ENCODE measurements at places on chromosomes 3 and 15.
A peak's percentile ranks its signal among the peaks of the same experiment; 100 is the strongest.

- DNase-seq = no peak
Measured at GRCh38 chr15:70098461-70099166, 897 bp upstream of the TLE3 start.

- DNase-seq = no peak
Measured at GRCh38 chr15:35909414-35909813, 363.4 kb upstream of the DPH6 start.

- DNase-seq = no peak
Measured at GRCh38 chr3:42755681-42756578, 17.1 kb downstream of the CCDC13 start.

GRCh38 chr15:70974004-70974832, 81.6 kb downstream of the LRRC49 start:
- no peak for DNase-seq

DNA sequence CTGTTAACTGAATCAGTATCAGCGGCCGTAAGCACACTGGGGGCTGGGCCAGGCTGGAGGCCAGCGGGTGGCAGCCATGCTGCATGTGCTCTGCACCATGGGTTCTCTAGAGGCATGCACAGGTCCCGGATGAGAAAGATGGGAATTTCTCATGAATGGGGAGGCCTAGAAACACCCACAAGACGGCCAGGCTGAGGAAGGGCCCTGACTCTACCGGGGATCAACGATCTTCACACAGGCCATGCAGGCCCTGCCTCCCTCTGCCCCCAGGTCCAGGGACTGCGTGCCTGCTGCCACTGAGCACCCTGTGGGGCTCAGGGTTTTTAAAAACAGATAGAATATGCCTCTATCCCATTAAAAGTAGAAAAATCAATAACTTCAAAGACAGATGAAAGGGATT, 32.7 kb downstream of the SLC41A3 start:
- DNase-seq = no peak

GRCh38 chr3:43346978-43347749, 60.8 kb downstream of the SNRK start:
- DNase-seq = no peak

DNA sequence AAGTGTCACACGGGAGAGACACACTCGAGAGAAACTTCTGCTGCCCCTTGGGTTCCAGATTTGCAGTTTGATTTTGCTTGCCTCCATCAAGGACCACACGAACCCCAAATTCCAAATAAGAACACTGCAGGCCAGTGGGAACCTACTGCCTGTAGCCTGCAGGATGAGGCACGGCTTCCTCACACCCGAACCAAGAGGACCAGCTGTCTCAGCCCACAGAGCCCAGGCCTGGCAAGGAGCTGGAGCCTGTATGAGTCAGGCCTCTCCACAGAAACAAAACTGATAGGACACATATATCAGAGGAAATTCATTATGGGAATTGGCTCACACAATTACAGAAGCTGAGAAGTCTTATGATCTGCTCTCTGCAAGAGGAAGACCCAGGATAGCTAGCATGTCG, 188.1 kb upstream of the NSMCE3 start:
- DNase-seq = no peak

DNA sequence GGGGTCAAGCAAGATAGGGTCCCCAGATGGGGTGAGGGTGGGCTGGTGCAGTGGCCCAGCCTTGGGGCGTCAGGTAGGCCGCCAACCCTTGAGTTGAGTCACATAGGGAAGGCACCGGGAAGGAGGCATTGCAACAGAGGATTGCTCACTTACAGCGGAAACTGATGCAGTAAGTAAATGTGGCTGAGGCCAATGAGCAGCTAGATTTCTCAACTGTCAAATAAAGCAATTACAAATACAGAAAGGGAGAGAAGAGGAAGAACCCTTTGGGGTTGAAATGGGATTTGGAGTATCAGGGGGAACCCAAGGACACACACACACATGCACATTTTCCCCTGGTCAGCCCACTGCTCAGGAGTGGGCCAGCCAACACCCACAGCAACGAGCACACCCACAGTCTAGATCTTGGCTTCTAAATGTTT, 44.0 kb downstream of the CHSY1 start:
- DNase-seq = no peak

- DNase-seq = no peak
Measured at GRCh38 chr3:70703305-70704102, 391.1 kb upstream of the MDFIC2 start.

- DNase-seq = peak; percentile 33
Measured at GRCh38 chr3:46829699-46830208, 33.5 kb downstream of the MYL3 start.

DNA sequence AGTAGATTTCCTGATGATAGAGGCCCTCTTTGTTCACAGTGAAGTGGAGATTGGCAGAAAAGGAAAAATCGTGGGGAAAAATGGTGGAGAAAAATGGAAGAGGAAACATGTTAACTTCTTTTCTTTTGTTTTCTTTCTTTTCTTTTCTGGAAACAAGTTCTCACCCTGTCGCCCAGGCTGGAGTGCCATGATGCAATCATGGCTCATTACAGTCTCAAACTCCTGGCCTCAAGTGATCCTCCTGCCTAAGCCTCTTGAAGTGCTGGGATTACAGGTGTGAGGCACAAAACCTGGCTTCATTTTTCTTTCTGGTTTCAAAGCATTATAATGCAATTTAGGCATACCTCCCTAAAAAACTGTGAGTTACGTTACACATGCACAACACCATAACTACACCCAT, 464.2 kb downstream of the MECOM start:
- DNase-seq = no peak

- no peak for DNase-seq
Measured at GRCh38 chr3:18758047-18758704, 333.0 kb upstream of the SATB1 start.

- DNase-seq = no peak
Measured at GRCh38 chr3:155981669-155982068, 111.2 kb downstream of the GMPS start.

DNA sequence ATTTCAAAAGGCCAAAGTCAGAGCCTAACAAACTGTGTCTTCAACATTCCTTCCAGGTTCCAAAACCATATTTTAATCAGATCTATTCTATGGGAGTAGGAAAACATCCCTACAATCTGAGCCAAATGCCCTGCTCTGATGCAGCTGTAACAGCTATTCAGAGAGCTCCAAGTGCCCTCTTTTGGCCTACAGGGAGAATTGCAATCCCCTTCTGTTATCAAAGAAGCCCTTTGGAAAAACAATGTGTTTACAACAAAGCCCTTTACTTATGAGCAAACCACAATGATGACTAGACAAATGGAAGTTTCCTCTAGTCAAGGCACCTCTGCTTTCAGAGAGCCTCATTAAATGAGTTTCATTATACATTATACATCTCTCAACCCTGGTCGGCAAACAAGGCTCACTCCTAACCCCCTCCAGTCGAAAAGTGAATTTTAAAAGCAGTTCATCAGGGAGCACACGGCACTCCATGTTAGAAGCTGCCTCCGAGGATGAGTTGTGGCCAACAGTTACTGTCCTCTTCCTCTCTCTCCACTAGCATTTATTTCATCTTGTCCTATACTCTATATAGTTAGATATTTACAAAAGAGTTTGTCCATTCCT, 42.6 kb upstream of the TMCO5A start:
- no peak for DNase-seq

- DNase-seq = no peak
Measured at GRCh38 chr3:141493184-141493583, 6.4 kb downstream of the RASA2 start.

DNA sequence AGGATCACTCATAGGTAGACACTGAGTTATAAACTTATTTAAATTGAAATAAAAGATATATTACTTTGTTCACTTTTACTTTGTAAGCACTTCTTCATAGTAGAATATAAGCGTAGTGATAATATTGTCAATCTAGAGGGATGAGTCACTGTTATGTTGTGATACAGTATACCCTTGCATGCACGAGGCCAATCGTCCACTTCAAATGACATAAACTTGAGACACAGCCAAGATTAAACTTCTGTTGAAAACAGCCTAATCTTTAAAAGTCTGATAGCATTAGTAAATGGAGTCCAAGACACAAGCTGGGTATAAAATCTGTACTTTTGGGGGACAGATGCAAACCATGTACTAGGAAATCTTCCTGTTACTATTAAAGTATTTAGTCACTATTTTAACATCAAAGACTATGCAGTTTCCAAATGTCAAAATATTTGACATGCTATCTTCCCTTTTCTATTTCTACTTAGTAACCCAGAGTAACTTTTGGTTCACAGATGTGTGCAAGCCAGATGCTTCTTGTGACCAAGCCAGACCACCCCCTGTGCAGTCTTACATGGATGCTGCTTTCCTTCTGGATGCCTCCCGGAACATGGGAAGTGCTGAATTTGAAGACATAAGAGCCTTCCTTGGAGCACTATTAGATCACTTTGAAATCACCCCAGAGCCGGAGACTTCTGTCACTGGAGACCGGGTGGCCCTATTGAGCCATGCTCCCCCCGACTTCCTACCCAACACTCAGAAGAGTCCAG, 85.3 kb downstream of the PIK3R4 start:
- no peak for DNase-seq

GRCh38 chr3:19446687-19447086, 298.4 kb downstream of the KCNH8 start:
- no peak for DNase-seq

DNA sequence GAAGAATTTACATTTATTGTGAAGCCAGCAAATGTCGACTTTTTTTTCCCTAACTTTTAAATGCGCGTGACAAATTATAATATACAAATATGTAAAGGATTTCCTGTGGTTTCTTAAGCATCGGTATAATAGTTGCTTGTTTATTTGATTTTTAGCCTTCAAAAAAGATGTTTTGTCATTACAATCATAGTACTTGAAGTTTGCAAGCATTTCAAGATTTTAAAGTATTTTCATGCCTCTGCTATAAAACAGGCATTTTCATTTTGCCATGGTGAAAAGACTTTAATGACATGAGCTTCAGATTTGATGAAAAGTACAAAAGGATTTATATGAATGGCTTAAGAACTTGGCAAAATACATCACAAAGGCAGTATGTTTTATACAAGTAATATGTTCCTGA, 9.4 kb upstream of the P2RY12 start:
- no peak for DNase-seq

GRCh38 chr3:14162178-14162577, 16.2 kb downstream of the XPC start:
- no peak for DNase-seq

- no peak for DNase-seq
Measured at GRCh38 chr3:45724911-45725310, 35.7 kb downstream of the SACM1L start.
